ENCODE measurements at places on chromosomes 5 and 9.
A peak's percentile ranks its signal among the peaks of the same experiment; 100 is the strongest.

GRCh38 chr5:32027717-32028458, 146.2 kb downstream of the GOLPH3 start:
- no peak for DNase-seq

- DNase-seq, result no peak
These were observed 6.9 kb upstream of the SPATA31C1 start for GRCh38 chr9:87910821-87911220.

- DNase-seq, result no peak
These were observed 338.8 kb upstream of the ATP10B start for GRCh38 chr5:161190778-161191177.

- DNase-seq, result no peak
These were observed 43.2 kb upstream of the FOXE1 start for GRCh38 chr9:97809666-97810344.

DNA sequence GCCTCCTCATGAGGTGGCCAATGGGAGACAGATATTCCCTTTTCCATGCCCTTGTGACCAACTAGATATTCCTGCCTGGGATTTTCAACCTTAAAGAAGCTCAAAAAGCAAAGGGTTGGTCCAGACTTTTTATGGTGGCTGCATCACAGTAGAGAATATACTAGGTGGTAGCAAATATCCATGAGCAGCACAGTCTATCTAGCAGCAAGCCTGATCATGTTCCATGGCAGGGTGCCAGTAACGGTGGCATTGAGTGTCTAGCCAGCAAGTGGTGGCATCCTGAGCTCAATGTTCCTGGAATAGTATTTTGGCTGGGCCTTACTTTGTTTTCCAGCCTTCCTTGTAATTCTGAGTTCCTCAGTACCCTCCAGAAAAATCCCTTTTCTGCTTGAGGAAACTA, 25.8 kb downstream of the CDC25C start:
- DNase-seq, result no peak

GRCh38 chr9:125524583-125525355, 182.2 kb downstream of the MAPKAP1 start:
- DNase-seq, result no peak

DNA sequence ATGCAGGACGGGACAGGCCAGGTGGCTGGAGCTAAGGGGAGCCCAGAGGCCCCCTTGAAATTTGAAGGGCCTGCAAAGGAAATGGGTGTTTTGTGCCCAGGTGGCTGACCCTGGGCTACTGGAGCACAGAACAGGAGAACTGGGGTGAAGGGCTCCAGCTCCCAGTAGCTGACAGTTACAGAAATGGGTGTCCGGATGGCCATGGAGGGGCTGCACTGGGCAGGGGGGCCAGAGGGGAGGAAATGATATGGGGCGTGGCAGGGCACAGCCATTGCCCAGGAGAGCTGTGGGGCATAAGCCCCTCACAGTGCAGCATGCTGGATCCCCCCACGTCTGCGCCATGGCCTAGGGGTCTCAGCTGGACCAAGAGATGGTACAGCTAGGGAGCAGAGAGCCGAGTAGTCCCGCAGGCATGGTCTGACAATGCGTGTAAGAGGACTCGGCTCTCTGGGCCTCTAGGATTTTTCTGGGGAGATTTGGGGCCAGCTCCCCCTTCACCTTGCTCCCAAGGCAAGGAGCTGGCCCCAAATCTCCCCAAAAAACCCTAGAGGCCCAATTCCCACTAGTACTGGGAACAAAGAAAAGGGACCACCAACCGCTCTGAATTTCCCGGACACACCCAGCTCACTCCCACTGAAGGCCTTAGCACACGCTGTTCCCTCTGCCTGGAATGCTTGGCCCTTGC, 7.9 kb upstream of the CARD19 start:
- peak; percentile 36 for DNase-seq

DNA sequence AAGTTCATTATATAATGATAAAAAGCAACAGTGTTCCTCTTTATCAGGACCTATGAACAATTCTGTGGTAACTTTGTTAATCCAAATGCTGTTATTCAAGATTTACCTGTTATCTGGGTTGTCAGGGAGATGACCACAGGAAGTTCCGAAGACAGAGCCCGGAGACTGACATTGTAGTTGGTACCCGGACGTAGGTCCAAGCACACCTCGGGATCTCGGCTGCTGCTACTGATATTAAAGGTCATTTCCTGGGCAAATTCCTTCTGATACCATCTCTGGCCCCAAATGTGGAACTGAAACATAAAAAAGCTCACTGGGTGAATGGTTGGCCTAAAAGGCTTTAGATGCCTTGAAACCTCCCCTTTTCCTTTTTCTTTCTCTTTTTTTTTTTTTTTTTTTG, 96.7 kb downstream of the SUSD1 start:
- DNase-seq, result no peak

DNA sequence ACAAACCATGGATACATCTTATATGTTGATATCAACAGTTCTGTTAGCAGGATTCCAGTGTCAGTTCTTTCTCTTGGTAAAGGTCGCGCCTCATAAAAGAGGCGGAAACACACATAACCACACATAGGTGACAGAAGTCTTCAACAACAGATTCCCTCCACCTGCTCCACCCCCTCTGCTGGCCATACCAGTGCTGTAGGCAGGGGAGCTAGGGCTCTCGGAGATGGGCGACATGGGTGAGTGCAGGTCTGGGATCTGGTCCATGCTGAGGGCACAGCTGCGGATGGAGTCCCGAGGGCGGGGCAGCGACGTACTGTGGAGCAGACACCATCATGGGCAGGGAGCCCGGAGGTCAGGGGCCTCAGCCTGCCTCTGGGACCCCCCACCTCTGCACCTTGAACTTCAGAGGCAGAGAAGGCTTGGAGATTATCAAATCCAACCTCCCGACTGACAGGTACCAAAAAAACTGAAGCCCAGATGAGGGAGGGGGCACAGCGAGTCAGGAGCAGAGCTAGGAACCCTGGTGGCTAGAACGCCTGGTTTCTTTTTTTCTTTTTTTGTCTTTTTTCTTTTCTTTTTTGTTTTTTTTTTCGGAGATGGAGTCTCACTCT, 12.0 kb upstream of the TOR2A start:
- no peak for DNase-seq

GRCh38 chr9:135374591-135374990, 105.0 kb upstream of the PPP1R26 start:
- no peak for DNase-seq

DNA sequence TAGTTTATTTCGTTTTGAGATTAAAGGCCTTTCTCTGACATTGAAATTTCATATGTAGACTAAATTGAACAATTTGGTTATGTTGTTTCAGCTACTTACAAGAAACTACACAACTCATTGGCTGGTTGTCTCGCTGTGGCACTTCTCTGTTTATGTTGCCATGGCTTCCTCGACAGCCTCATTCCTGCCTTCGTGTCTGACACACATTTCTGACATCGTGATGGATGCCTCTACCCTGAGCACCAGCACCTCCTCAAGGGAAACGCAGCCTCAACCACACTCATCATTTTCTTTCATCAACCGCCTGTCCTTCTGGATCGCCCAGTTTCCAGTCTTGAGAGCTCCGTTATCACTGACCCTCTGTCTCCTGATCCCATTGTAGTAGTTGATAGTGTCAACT, 562.8 kb downstream of the PDE4D start:
- no peak for DNase-seq

DNA sequence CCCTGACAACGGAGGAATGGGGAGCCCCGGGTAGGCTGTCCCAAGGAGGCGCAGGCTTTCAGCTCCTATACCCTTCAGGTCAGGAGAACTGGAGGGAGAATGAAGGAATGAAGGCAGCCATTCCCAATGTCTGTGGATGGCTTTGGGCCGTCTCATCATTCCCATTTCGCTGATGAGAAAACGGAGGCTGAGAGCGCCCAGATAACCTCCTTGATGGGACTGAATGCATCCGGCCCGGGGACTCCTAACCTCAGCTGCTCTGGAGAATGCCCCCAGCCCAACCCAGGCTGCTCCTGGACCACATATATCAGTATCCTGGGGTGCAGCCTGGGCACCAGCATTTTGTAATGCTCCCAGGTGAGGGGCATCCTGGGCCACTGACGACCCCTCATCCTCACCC, 52.6 kb upstream of the RNU6ATAC start:
- DNase-seq, result no peak

DNA sequence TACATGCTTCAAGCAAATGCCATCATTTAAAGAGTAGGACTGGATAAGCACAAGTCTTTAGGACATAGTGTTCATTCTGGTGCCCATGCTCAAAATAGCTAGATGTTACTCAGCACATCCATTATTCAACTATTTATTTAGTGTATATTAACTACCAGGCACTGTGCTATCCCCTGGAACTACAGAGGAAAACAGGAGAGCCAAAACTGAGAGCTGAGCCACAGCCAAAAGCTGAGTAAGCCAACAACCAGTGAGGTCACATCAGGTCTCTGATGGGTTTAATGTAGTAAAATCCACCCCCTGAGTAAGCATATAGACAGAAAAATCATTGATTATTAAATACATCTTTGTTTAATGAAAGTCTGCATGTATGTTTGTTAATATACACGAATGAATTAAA, 469.3 kb upstream of the DMAC1 start:
- no peak for DNase-seq

GRCh38 chr9:82673919-82674318, 389.0 kb downstream of the RASEF start:
- no peak for DNase-seq

DNA sequence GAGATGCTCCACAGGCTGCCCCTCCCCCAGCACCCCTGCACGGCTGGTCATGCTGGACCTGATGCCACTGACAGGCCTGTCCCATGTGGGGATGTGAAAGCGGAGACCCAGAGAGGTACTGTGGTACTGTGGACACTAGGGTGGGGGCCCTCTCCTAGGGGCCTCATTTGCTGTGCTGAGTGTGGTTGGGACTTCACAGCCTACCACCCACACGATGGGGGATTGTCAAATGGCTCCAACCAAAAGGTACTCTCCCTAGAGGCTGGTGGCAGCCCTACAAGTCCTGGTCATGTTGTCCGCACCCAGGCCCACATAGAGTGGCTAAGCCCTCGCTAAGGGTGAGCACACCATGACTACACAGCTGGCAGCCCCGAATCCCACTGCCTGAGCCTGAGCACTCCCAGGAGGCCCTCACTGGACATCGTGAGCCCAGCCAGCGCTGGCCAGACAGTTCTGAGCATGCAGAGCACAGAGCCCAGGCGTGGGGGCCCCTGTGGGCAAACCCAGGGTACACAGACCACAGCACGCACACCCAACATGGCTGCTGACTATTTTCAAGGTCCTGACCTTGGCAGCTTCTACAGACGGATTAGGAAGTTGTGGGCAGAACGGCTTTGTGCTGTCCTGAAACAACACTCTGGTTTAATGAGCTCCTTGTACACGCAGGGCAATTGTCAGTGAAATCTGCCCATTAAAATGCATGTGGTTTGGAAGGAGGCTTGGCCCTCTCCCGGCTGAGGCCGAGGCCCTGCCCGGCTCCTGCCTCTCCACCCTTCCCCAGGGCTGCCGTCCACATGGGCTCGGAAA, 214.1 kb downstream of the HSPA4 start:
- DNase-seq, result no peak

- DNase-seq, result no peak
These were observed 219.6 kb downstream of the DENND1A start for GRCh38 chr9:123710299-123710698.

GRCh38 chr5:98891591-98891990, 37.2 kb downstream of the CHD1 start:
- no peak for DNase-seq

- no peak for DNase-seq
These were observed 146.3 kb downstream of the TTC39B start for GRCh38 chr9:15160673-15161072.

- no peak for DNase-seq
These were observed 11.9 kb downstream of the EHMT1 start for GRCh38 chr9:137630679-137631078.

DNA sequence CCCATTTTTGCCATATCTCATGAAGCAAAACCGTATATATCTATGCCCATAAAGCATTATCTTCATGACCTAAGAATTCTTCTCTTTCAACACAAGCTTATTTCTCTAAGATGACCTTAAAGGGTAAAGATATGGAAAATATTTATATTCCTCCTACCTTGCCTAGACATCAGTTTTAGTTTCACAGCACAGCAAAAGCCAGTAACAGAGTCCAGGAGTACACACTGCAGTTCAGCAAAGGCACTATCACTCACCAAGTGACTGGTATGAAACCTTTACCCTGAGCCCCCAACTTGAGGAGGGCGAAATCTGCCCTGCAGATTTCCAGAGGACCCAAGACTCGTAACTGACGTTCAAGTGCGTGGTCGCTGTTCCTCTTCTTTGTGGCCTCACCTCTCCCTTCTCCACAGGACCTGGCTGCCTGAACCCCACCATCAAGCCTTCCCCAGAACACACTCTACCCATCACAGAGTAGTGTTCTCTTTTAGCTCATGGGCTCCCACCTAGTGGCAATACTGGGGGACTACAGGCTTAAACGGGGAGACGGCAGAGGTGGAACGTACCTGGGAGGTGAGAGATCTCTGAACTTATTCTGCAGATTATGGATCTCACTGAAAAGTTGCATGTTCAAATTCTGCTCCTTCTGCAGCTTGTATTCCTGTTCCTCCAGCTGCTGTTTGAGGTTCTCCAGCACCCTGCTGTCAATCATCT, 141.0 kb downstream of the CDK5RAP2 start:
- DNase-seq, result no peak

GRCh38 chr5:178461004-178461730, 129.0 kb downstream of the COL23A1 start:
- DNase-seq, result peak; percentile 82

GRCh38 chr9:109117856-109118807, 1.6 kb downstream of the TMEM245 start:
- DNase-seq, result no peak

DNA sequence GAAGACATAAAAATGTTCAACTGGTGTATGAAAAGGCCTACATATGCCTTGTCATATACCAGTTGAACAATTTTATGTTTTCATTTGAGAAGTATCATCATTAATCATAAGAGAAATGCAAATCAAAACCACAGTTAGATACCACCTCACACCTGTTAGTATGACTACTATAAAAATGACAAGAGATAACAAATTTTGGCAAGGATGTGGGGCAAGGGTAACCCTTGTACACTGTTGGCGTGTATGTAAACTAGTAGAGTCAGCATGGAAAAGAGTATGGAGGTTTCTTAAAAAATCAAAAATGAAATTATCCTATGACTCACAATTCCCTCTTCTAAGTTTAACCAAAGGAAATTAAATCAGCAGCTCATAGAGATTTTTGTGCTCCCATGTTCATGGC, 250.4 kb upstream of the ST8SIA4 start:
- no peak for DNase-seq

DNA sequence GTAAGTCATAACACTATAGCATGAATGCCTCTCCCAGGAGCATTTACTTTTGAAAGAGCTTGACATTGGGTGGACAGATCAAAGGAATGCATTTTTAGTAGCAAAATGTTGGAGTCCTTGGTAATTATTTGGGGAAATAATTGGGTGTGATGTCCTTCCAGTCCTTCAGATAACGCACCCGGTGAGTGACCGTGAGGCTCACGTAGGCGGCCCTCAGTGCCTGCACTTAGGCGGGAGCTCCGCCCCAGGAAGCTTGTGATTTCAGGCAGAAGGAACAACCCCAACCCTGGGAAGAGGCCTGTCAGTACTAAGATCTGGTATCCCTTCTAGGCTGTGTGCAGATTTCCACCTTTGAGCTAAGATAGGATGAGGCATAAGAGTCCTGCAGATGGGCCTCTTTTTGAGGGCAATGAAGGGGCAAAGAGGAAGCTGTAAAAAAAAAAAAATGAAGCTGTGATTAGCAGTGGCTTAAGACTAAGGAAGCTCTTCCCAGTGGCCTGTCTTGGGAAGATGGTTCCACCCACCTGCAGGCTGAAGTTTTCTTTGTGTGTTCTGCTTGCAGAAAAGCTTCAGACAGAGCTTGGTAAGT, 14.9 kb downstream of the BTNL9 start:
- no peak for DNase-seq

GRCh38 chr5:151295138-151295537, 8.4 kb downstream of the SLC36A3 start:
- no peak for DNase-seq
